NCI-H1105 treated with DMSO at 0.1 percent for 48 hours (cell line): ENCODE measurements at places on chromosomes 12 and 14.

DNA sequence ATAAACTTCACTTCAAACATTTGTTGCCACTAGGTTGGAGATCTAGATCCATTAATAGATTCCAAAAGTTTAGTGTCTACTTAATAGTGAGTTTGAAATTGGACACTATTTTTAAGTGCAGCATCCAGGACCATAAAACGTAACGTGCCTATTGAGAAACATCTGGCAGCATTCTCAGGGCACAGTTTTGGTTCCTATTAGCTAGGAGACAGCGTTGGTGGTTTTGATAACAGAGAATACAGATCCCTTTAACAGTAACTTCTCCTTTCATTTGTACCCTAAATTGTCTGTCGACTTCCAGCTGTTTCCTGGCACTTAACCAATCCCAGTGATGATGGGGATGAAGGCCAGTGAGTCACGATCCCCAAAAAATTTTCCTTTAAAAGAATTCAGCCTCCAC lies 25.8 kb downstream of the KCNK10 start:
- DNase-seq = no peak

DNA sequence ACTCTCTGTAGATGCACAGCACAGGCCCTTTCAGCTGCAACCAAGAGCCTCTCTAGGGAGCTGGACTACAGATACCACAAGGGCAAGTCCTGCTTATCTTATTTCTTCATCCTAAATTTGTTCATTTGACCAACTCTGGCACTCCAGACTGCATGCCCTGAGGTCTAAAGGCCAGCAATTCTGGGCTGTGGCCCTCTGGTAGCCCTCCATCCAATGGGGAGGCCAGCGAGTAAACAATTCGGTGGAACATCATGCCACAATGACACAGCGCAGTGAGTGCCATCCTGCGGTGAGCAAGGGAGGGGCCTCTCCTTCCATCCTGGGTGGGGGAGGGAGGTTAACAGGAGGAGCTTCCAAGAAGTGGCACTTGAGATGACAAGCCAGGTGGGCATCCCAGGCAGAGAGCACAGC lies 652 bp upstream of the SELPLG start:
- DNase-seq = no peak

GRCh38 chr14:48035836-48036235 lies 360.4 kb upstream of the MDGA2 start:
- DNase-seq = peak; percentile 79

GRCh38 chr14:56002876-56003625 lies 115.2 kb upstream of the PELI2 start:
- DNase-seq = no peak

DNA sequence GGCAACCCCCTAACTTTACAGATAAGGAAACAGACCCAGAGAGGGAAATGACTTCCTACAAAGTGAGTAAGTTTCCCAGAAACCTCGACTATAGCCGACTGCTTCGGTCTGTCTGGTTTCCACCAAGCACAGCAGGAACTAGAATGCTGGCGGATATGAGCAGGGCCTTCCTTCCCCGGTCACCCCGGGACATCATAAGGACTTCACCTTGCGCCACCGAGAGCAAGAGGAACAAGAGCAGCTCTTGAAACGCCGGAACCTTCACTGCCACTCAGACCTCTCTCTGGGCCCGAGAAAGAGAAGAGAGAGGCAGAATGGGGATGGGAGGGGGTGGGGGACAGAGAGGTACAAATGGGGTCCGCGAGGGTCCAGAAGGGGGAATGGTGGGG lies 29.4 kb upstream of the GPR68 start:
- DNase-seq = no peak

DNA sequence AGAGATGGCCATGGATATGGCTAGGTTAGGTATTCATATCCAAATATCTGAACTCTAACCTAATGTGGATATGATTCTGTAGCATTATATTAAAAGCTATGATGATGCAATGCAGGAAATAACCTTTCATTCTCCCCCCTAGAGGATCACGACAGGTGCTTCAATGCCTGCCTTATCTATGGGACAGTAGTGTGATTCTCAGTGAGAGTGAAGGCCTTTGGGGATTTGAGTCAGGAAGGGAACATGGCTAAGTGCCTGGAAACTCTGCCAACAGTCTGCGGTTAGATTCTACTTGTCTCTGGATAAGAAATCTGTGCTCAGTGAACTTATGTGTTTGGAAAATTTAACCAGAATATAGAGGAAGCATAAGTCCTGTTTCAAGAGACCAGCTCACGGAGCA lies 81.8 kb downstream of the SLC38A1 start:
- no peak for DNase-seq

GRCh38 chr14:90513161-90514014 lies 116.6 kb downstream of the CALM1 start:
- peak; percentile 94 for DNase-seq

- no peak for DNase-seq
Measured at GRCh38 chr12:10012630-10013330, 2.4 kb downstream of the CLEC12B start.

DNA sequence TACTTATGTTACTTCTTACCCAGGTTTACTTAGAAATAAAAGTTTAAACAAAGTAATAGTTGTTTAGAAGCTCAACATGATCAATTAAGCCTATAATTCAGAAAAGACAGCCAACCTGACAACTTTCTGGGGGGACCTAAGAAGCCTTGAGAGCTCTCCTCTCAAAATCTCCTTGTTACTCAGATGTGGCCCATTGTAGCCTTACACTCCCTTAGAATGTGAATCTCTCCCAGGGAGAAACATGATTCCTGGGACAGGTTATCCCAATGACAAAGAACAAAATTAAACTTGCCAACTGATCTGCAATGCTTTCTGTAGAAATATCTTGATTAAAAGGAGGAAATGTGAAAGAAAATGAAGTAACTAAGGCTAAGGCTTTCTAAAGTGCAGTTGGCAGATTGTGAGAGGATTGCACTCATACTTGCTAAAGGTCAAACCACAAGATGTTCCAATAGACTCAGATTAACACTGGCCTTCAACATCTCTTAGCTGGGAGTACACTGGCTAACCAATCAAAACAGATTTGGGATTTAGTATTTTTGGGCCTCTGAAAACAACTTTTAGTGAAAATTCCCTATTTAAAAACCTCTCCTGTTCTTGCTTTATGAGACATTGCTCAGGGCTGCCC lies 72.3 kb upstream of the TMX1 start:
- DNase-seq = no peak

- no peak for DNase-seq
Measured at GRCh38 chr14:49549881-49550280, 36.3 kb downstream of the RPS29 start.

- DNase-seq = no peak
Measured at GRCh38 chr14:89129570-89129969, 287.5 kb downstream of the FOXN3 start.

DNA sequence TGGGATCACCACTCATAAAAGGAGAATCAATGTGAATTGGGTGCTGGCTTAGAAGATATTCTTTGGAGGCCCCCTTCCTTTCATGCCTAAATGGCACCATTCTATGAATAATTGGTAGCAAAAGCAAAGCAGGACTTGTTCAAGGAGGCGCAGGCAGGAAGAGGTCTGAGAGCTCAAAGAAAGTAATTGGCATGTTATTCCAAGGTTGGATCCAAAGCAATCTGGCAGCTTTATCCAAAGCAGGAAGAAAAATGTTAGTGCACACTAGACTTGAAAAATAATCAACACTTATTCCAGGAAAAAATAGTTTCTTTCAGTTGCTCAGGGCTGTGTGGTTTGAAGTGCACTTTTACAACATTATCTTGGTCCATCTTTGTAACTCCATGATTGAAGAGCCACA lies 326.4 kb downstream of the NUAK1 start:
- DNase-seq = peak; percentile 19

- no peak for DNase-seq
Measured at GRCh38 chr14:91207008-91207407, 37.5 kb downstream of the GPR68 start.

DNA sequence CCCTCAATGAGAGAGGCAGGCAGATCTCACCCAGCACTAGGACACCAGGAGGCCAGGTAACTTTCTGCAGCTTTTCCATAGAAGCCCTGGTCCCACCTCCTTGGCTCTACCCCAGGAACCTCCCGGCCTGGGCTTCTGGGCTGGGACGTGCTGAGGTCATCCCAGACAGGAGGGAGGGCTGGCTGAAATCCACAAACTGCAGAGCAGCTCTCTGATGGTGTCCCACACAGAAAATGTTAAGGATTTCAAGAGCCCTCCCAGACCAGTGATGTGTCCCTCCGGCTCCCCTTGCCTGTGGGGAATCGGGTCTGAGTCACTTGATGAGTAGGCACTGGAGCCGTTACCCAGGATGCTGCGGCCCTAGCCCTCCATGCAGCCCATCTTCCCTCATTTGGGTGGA lies 124.1 kb downstream of the ESRRB start:
- no peak for DNase-seq

DNA sequence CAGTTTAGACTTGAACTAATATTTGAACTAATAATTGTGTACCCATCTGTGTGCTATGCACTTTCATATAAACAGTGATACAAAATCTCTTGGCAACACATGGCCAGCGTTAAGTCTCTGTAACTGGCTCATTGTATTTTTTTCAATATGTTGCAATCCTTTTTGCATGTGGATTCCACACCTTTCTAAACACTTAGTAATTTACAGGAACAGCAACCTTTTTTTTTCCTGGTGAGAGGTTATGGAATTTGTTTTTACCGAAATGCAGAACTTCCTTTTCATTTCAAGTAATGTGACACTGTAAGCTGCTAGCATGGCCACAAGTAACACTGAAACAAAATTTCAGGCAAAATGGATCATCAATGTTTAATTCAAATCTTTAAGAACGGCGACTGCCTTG lies 45.4 kb upstream of the EPS8 start:
- no peak for DNase-seq

GRCh38 chr12:109386059-109386433 lies 38.3 kb downstream of the MYO1H start:
- peak; percentile 52 for DNase-seq

- DNase-seq = no peak
Measured at GRCh38 chr12:125267114-125267513, 201.9 kb downstream of the AACS start.

GRCh38 chr12:67893022-67893580 lies 96.1 kb upstream of the IFNG-AS1 start:
- DNase-seq = no peak

DNA sequence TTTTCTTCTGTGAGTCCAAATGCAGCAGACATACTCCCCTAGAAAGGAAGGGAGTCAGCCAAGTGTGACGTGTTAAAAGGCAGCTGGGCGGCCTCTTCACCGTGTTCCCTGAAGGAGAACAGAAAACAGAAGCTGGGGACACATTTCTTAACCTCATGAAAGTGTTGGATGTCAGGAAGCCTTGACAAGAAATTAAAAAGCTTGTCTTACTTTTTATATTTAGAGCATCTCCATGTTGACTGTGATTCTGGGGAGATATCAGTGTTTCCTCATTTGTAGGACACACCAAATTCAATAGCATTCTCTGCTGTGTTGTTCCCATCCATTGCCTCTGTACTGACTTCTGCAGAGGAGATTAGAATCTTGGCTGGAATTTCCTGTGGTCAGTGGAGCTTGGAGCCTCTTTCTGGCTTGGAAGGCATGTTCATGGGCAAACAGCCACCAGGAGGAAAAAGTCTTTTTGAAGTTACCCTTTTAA lies 93.7 kb downstream of the RMST start:
- DNase-seq = peak; percentile 67

DNA sequence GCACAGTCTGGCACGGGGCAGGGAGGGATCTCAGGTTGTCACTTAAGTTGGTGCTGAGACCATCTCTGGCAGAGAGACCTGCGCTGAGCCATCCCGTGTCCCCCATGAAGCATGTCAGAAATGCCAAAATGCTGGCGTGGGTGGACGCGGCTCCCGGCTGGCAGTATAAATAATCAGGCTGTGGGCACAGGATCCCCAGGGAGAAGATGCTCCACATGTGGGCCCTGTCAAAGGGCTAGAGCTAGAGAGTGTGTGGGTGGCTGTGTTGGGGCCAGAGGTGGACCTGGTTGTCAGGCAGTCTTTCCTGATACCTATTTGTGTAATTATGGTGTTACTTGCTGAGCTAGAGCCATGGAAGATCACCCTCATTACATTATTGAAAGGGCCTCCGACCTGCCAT lies 189.5 kb downstream of the TSPAN9 start:
- DNase-seq = no peak

DNA sequence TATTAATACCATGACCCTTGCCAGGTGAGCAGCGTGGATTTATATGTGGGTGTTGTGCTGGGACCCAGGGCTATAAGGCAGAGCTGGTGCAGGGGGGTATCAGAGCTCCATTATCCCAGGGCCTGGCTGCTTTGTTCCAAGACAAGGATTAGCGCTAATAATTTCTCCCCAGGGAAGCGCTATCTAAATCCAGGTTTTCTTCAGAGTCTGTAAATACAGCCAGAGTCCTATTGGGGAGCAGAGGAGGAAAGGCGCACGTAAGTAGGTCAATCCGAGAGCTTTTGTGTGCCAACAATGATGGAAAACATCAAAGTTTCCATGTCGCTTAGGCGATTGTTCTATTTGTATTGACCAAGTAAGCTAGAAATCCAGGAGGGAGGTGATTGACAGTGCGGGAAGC lies 1009.7 kb downstream of the VRK1 start:
- DNase-seq = peak; percentile 18

GRCh38 chr12:93177208-93178153 lies 200.2 kb upstream of the NUDT4 start:
- no peak for DNase-seq

DNA sequence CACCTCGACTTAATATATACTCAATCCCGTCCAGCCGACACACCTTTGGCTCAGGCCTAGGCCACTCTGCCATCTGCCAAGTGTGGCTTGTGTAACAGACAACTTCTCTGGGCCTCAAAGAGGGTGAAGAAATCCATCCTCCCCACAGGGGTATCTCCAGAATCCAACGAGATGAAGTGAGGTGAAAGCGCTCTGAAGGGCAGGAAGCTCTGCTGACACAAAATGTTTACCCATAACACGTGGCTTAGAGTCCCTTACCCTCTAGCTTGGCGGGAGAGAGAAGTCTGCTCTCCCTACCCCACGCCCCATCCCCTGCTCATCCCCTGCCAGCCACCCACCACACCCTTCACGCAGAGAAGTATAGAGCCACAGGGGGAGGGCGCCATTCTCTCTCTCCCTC lies 13.0 kb downstream of the ZBTB39 start:
- no peak for DNase-seq

DNA sequence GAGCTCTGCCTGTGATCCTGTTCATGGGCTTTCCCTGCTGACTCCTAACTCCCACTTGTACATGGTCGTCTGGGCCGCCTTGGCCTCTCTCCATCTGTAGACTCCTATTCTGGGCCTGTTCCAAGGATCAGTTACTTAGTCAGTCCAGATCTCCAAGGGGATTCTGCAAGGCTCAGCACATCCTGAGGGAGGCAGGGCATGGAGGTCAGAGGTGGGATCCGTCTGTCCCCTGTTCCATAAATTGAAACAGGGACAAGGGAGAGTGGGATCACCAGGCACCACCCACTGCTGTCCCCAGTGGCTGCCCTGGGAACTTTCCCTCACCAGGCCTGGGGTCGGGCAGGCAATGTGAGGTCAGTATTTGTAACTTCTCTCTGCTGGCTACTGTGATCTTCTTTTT lies 43.5 kb downstream of the KCTD10 start:
- DNase-seq = no peak

- peak; percentile 26 for DNase-seq
Measured at GRCh38 chr12:48924617-48925303, 532 bp downstream of the FKBP11 start.
